ENCODE measurements at places on chromosomes 5 and 9.

DNA sequence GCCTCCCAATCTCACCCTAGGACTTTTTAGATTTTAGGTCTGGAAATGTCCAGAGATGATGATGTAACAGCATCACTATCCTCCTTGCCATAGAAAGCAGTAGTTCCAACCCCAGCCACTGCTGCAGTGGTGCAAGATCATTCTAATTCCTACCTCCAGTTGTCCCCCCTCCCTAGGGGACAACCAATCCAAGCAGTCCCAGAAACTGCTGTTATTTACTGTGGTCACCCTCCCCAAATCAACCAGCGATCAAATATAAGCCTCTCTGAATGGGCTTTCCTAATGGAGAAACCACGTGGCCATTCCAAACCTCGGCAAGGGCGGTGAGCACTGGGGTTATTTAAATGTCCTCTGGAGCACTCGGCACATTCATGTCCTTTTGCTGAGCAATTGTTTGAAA, 159.8 kb downstream of the SLF1 start:
- DNase-seq: no peak

- peak; percentile 95 for DNase-seq
Observed at GRCh38 chr9:128254855-128255759, 20.7 kb downstream of the GOLGA2 start.

GRCh38 chr9:18979367-18979766, 53.6 kb downstream of the SAXO1 start:
- DNase-seq: peak; percentile 45

GRCh38 chr9:127214421-127215267, 49.9 kb upstream of the GARNL3 start:
- DNase-seq: peak; percentile 85

- DNase-seq: no peak
Observed at GRCh38 chr5:35482167-35482755, 135.4 kb upstream of the SPEF2 start.

GRCh38 chr5:143554187-143554717, 150.8 kb upstream of the NR3C1 start:
- peak; percentile 45 for DNase-seq

DNA sequence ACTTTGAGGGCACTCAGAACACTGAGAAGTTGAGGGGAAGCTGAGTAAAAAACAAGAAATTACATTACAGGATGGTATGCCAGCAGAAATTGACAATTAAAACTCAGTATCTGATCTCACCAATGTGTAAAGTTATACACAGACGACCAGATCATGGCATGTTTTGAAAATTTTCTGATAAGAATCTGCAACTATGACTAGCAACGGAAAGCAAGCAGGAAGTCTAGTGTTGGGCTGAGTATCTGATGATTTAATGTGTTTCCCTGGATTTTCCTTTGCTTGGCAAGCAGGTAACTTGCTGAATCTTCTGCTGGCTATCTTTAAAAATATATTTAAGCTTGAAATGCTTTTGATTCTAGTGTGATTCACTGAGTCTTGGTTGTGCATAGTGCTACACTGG, 5.2 kb upstream of the GCNT4 start:
- no peak for DNase-seq

DNA sequence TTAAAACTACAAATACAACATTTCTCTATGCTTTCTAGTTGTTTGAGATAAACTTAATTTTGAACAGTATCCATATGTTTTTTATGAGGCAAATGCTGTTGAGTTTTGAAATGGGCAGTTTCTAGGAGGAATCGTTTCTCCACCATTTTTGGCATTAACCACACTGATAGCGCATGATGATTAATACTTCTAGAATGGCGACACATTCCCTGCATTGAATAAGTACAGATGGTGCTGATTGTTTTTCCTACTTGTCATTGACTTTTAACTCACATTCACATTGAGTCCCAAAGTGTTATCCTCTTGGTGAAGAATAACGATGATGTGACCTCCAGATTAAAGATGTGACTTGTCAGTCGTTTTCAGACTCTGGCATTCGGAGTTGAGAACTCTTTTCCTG, 6.5 kb upstream of the CCDC192 start:
- DNase-seq: no peak

GRCh38 chr5:168685566-168685965, 106.4 kb upstream of the PANK3 start:
- DNase-seq: no peak

- no peak for DNase-seq
Observed at GRCh38 chr5:50647726-50648125, 18.7 kb upstream of the PARP8 start.
